ENCODE measurements at places on chromosomes 12 and 14.

DNA sequence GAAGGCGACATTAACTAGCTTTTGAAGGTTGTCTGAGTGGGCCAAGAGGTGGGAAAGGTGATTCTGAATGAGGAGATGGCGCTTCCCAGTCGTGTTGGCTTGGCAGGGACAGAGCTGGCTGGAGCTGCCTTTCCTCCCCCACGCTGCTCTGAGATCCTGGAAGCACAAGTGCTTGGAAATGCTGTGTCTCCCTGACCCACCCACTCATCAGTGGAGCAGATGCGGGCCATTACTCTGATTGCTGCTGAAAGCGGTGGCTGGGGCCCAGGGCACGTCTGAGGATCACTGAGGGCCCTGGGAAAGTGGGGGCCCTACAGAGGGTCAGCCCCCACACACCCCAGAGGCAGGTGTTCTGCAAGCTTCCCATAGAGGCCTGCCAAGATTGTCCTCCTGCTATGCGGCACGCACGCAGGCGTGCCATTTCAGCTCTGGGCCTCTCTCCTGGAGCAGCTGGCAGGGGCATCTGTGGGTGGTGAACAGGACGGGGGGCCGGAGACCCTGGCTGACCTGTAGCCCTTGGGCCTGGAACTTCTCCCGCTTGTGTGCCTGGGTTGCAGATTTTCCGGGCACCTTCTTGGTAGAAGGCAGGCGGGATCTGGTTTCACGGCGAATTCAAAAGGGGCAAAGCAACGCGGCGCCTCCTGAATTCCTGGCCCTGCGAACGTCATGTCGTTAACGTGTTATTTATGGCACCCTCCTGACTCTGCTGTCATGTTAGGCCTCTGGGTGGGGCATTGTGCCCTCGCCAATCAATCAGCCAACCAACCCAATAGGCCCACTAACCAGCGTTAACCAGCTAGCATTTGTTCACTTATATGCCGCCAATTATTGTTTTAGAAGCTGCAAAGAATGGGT, 133.8 kb upstream of the TBX3 start:
- no peak for DNase-seq

- DNase-seq: no peak
Observed at GRCh38 chr12:60415351-60415750, 819.5 kb downstream of the SLC16A7 start.

- DNase-seq: no peak
Observed at GRCh38 chr12:56280849-56281248, 14.1 kb downstream of the COQ10A start.

- DNase-seq: peak; percentile 90
Observed at GRCh38 chr14:100709289-100710284, 17.1 kb upstream of the DLK1 start.

- DNase-seq: no peak
Observed at GRCh38 chr14:60643463-60644314, 5.6 kb downstream of the SIX1 start.

GRCh38 chr12:53466640-53467039, 14.7 kb downstream of the PCBP2 start:
- DNase-seq: no peak

GRCh38 chr12:105455261-105455660, 124.8 kb downstream of the C12orf75 start:
- DNase-seq: no peak
